ENCODE measurements at places on chromosomes 1 and 21.

DNA sequence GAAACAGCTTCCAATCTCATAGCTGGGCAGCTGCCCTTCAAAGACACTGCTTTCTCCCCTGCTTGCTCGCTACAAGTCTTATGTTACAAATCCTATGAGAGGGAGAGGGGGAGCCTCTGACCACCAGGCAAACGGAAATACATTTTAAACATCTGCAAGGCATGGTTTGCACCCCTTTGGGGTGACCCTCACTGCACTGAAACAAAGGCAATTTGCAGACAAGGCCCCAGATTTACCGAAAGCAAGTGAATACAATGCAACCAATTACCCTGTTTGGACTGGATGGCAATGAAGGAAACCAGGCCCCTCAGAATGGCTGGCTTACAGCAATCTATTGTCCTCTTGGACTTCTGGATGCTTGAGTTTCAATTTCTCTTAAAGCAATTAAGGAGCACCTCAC lies 11.8 kb upstream of the ATP13A2 start:
- no peak for DNase-seq

GRCh38 chr21:14405962-14406361 lies 23.0 kb upstream of the HSPA13 start:
- DNase-seq, result no peak

DNA sequence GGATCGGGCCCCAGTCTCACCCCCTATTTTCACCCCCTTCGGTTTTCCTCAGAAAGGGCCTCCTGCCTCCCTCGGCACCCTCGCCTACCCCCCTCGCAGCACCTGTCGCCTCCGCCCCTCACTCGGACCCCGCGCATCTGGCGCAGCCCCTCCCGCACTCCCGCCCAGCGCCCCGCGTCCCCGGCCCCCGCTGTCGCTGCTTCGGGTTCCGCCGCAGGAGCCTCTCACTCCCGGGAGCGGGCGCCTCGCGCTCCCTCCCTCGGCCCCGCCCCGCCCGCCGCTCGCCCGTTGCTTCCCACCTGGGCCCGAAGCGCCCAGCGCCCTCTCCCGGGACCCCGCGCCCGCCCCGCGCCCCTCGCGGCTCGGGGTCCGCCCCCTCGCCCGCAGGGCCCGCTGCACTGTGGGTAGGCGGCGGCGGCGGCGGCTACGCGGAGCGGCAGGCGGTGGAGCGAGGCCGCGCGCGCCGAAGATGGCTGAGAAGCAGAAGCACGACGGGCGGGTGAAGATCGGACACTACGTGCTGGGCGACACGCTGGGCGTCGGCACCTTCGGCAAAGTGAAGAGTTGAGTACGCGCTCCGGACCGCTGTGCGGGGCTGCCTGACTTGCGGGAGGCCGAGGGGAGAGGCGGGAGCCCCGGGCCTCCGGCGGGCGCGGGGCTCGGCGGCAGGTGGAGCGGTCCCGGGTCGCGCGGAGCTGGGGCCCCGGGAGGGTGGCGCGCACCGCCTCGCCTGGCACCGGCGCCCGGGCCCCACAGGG lies at the start of gene PRKAA2:
Gene PRKAA2 (plus strand): TSS at position 396 of the 758 bp plus-strand sequence. CDS start 74 bp downstream, at position 470.
- DNase-seq, result peak; percentile 63

DNA sequence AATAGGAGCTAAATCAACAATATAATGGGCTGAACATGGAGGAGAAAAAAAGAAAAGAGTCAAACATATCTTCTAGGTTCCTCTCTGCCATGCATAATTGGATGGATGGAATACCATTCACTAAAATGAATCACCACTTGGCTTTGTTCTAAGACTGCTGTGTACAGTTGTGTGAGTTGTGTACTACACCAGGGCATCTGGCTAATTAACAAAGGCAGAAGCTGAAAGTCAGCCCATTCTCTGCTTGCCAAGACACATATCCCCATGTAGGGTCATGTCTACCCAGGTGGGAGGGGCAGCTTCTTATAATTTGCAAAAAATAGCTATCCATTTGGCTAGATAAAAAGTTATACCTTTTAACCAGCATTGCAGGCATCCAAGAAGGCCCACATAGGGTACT lies 21.0 kb downstream of the JUN start:
- DNase-seq, result no peak

GRCh38 chr1:149997585-149998262 lies 12.8 kb downstream of the OTUD7B start:
- DNase-seq, result no peak

GRCh38 chr1:233090746-233091494 lies 140.5 kb downstream of the NTPCR start:
- no peak for DNase-seq

DNA sequence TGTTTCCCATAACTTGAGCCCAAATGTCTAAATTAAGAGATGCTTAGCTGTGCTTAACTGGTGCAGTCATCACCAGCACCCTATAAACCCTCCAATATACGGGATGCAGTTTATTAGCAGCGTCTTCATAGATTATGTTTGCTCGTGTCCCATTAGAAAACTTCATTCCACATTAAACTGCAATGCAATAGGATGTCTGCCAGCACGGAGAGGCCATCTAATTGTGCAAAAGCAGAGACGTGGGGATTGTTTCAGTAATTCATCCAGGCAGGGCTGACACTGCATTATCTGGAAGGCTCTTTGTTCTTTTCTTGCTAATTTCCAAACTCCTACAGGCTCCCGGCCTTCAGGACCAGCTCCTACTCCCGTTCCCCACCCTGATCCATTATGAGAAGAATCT lies 89.5 kb downstream of the CSMD2 start:
- DNase-seq, result no peak

DNA sequence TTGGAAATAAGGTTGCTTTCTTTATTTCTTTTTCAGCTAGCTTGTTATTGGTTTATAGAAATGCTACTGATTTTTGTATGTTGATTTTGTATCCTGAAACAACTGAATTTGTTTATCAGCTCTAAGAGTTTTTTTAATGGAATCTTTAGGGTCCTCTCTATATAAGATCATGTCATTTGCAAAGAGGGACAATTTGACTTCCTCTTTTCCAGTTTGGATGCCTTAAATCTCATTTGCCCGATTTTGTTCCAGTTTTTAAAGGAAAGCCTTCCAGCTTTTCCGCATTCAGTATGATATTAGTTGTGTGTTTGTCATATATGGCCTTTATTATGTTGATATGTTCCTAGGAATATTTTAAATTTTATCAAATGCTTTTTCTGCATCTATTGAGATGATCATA lies 31.7 kb downstream of the SLC35A3 start:
- DNase-seq, result no peak

GRCh38 chr1:228794173-228794572 lies 58.9 kb downstream of the RHOU start:
- DNase-seq, result no peak

DNA sequence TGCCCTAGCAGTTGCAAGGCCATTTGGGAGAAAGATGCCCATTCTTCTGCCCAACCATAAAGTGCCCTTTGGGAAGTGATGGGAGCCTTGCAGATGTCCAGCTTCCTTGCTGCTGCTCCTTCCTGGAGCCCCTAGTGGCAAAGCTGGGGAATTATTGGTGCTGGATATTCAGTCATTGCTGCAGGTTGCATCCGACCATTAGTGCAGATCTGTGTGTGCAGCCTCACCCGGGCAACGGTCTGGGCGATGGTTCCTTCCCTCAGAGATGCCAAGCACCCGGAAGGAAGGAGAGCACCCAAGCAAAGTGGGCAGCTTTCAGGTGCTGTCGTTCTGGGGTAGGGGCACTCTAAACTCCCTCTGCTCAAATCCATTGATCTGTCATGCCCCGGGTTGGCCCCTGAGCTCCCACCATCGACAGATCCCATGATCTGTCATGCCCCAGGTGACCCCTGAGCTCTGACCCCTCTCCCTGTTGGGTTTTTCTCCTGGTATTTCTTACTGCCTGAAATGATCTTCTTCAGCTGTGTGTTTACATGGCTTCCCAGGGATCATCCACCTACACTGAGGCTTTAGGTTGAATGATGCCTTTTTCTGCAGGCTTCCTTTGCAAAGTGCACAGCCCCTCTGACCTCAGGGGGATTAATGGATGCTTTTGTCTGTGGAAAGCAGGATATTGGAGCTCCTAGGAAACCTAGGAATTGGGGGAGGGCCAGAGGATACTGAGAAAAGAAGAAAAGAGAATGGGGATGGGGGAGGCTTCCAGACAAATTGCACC lies 467.5 kb downstream of the PTPRU start:
- peak; percentile 18 for DNase-seq

DNA sequence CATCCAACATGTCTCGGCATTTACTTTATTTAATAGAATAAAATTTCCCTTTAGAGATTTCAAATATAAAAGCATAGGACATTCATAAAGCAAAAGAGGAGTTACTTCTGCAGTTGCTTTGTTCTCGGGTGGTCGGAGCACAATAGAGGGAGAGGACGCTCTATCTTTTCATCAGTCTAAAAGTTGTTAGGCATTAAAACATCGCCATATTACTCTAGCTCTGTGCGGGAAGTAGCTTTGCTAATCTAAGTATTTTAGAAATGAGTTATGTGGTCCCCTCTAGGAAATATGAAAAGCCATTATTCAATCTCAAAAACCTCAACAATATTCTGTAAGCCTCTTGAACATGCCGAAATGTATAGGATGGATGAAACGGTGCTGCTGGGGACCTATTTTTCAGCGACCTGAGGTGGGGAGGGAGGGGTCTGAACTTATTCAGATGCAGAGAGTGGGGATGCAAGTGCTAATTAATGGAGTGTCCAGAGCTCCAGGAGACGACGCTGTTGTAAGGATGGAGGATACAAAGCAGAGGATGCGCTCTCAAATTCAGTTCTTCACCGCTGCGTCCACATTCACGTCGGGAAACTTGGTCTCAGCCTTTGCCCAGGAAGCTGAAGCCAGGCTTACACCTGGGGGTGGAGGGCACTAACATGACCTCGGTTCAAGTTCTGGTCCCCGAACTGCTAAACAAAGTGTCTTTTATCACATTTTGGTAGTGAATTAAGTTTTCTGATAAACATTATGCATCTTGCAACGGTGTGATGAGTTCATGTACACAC lies 6.3 kb downstream of the CDKN2C start:
- DNase-seq, result peak; percentile 27

GRCh38 chr21:41601573-41602368 lies 93.8 kb upstream of the TMPRSS2 start:
- DNase-seq, result peak; percentile 50

GRCh38 chr1:79431340-79431739 lies 424.8 kb upstream of the ADGRL4 start:
- no peak for DNase-seq

- DNase-seq, result peak; percentile 54
Observed at GRCh38 chr1:202131956-202132821, 9.5 kb downstream of the GPR37L1 start.

GRCh38 chr1:76892675-76893074 lies 25.4 kb downstream of the ST6GALNAC5 start:
- no peak for DNase-seq

- DNase-seq, result no peak
Observed at GRCh38 chr1:201006450-201006849, 17.1 kb downstream of the KIF21B start.

DNA sequence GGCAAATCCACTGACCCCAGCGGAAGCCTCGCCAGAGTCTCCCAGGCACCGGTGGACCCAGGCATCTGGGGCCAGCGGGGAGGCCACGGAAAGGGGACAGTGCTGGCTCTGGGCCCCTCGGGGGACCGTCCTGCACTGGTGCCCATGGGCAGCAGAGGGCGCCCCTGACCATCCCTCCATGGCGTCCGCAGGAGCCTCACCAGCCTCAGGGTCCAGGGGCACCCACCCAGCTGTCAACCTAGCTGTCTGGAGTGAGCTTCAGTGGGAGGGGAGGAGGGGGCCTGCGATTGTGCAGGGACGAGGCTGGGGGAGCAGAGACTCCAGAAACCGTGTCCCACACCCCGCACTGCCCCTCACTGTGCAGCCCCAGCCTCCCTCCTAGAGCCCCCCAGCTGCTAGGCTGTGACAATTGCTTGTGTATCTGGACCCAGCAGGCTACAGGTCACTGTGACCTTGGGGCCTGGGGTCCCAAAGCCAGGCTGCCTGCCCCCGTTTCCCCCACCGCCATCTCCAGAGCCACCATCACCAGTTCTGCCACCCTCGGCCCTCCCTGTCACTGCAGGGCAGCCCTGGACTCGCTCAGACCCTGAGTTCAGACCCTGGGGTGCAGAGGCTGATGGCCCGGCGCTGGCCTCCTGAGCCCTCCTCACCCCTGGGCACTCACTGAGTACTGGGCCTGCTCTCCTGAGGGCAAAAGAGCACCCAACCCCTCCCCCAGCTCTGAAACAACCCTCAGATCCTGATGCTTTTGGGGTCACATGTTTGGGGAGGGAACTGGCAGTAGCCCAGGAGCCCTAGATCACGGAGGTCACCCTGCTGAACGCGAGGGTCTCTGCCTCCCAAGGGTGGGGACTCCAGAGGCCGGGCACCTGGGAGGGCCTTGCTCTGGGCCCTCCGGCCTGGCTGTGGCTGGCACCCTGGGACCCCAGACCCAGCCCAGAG lies 10.6 kb upstream of the COL6A1 start:
- peak; percentile 76 for DNase-seq

Measured in lung (tissue), 17 donors.